Right renal pelvis (tissue), 4 donors: ENCODE measurements at places on chromosomes 3 and 15.

DNA sequence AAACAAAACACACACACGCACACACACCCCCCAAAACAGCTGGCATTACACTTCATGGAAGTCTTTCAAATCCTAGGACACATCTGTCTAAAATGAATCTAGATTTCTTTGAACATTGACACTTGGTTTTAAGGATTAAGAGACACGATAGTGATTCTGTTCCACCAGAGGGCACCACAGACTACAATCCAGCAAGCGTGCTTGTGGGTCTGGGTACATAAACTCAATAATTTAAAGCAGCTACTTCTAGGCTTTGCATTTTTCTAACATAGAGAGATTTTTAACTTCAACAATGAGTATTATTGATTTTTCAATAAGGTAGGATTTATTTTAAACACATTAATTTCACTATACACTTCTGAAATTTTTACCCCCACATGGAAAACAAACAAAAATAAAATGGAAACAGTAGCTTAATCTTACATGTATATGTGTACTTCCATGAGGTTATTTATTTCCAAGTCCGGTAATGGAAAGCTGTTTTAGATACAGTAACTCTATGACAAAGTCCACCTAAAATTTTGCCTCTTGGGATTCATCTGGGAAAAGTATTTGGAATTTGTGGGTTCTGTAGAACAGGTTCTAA lies 564.0 kb upstream of the TGFBR2 start:
- peak; percentile 52 for DNase-seq

- no peak for DNase-seq
Observed at GRCh38 chr15:43187544-43188155, 2.4 kb downstream of the CCNDBP1 start.

DNA sequence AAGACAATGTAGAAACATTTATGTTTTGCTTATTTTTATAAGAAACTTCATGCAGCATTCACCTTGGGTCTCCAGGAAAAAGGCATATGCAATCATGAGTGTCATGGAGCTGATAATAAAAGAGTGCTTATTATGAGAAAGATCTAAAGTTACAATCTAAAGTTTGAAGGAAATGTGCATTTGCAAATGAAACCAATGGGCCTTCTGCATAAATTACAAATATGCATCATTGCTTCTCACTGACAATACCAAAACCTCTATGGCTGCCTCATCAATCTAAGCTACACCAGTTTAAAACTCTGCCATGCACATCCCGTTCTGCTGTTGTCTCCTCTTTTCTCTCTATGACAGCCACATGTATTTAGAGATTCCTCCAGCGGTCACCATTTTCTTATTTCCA lies 103.2 kb upstream of the ABI3BP start:
- DNase-seq: no peak

DNA sequence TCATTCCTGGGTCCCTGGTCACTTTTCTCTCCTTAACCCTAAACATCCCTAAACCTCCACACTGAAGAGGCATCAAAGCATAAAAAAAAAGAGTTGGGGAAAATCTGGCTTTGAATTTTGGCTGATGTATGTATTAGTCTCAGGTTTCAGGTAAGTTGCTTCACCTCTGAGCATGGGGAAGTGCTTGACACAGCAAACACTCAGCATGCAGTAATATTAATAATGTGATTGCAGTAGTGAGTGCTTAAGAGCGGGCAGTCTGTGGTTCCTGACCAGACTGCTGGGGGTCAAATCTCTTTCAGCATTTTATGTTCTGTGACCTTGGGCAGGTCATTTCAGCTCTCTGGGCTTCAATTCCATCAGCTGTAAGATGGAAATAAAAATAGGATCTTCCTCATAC lies 467.9 kb downstream of the SOX2 start:
- no peak for DNase-seq

DNA sequence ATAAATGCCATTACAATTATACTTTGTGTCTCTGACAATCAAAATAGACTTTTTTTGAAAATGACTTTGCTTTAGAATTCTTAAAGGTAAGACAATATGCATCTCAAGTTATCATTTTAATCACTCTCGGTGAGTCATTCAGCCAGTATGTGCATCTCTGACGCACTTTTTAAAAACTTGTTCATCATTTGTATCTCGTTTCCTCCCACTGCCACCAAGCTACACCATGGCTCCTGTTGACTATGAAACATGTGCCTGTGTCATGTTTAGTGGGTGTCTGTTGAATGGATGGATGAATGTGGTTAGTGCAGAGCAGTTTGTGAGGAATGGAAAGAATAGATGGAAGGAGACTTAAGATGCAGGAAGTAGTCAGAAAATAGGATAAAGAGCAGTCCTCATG lies 68.6 kb downstream of the ARPP21 start:
- DNase-seq: no peak

- DNase-seq: no peak
Observed at GRCh38 chr3:119315600-119316312, 21.6 kb downstream of the ARHGAP31 start.

- DNase-seq: no peak
Observed at GRCh38 chr15:54029081-54029480, 50.8 kb downstream of the UNC13C start.

GRCh38 chr3:8324747-8325146 lies 176.9 kb upstream of the LMCD1 start:
- DNase-seq: no peak
